ENCODE measurements at places on chromosomes 16 and 17. TPM values are rescaled to one million over a fixed set of nuclear protein-coding genes. Genes with fewer than 3 reads are reported as not detected.

GRCh38 chr17:60817192-60817591 is 139.5 kb downstream of the BCAS3 start:
- DNase-seq, result no peak

GRCh38 chr16:17232487-17232886 is 238.3 kb downstream of the XYLT1 start:
- DNase-seq, result no peak

DNA sequence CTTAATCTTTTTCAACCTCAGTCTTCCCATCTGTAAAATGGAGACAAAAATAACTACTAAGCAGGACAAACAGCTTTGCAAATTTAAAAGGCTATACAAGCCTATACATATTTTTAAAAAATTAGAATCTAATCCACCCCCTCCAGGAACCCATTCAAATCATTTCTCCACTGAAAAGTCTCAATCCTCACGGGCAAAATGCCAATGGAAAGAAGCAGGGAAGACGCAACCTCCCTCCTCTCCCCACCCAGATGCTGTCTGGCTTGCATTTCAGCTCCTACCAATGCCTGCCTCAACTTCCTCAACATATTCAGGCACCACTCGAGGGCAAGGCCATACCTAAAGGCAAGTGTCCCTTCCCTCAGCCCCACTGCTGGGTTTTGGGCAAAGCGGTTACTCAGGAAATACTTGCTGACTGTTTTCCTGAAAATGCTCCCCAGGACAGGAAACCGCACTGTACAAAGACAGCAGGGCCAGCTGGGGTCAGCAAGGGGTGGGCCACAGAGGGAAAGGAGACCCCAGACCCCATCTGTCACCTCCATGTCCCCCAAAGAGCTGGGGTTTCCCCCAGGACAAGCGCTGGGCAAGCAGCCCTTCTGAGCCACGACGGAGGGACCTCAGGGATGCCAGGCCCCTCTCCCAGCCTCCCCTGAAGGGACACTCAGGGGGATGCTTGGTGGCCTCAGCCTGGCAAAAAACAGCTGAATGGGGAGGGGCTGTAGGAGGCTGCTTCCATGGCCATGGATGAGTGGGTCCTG is 47.7 kb upstream of the DOC2B start:
- DNase-seq, result no peak

DNA sequence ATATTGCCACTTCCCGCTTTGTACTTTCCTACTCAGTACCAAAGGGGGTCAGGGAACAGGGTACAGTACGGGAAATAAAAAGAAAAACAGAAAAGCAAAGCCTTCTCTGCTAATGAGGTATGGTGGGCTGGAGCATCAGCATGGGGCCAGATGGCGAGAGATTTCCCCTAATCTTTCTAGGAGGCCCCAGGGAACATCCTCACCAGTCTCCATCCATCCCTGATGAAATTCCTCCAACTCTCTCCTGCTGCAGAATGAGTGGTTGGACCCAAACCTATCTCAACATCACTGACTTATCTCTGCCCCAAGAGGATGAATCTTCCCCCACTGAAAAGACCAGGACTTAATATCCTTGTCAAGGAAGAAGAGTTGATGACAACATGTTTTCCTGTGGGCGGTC is 185.6 kb downstream of the C16orf78 start:
- no peak for DNase-seq

DNA sequence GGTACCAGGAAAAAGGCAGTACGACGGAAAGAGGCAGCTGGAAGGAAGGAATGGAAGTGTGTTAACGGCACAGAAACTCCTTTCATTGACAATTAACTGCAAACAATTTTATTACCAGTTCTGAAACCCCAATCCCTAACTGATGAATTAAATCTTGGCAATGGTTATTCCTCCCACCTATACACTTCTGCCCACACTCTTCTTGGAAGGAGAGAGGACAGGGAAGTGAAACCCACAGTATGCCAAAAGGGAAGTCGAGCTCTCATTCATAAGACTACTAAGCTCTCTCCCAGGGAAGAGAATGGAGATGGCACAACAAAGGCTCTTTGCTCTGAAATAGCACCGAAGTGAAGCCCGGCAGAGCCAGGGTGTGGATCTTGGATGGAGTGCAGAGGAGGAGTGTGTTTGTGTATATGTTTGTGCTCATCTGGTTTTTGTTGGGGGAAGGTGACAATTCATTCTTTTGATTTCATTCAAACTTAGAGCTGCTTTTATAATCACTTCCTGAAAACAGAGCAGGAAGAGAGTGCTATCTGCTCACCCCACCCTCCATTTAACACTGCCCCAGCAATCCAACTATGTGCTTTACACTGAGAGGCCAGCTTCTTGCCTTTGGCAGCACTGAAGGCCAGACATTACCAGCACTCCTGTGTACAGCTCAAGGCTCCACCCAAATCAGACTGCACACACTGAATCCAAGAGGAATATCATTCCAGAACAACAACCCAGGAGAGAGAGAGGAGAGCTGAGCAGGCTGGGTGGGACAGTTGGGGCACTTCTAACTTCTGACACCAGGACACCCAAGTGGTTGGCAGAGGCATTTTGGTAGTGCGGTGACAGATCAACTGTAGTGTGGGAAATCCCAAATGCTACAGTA is 68.7 kb downstream of the HIC1 start:
- DNase-seq, result no peak

DNA sequence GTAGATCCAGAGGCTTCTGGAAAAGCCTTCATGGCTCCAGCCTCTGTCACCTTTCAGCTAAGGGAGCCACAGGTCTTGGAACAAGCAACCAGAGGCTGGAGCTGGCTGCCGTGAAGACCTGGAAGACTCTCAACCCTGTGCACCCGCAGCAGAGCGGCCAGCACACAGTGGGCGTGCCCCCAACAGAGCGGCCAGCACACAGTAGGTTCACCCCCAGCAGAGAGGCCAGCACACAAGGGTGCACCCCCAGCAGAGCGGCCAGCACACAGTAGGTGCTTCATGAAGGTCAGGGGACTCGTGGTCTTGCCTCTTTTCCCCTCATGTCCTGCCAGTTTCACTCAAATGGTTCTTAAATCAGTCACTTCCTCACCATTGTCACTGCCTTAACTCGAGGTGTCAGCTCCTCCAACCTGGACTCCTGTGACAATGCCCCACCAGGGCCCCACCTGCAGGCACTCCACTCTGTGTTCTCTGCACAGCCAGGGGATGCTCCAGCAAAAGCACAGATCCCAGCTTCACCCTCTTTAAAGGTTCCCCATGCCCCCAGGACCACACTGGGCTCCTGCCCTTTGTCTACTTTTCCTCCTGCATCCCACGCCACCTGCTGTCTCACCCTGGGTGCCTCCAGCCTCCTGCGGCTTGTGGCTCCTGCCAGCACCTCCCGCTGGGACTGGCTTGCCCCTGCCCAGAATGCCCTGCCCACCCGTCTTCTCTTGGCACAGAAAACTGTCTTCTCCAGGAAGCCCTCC is 42.4 kb upstream of the DOC2B start:
- DNase-seq, result no peak

- no peak for DNase-seq
Observed at GRCh38 chr17:17560975-17561374, 30.5 kb downstream of the PEMT start.

GRCh38 chr16:85959686-85960085 is 60.7 kb downstream of the IRF8 start:
- DNase-seq, result no peak

GRCh38 chr16:57277586-57277985 is 6.9 kb downstream of the PLLP start:
- no peak for DNase-seq

- DNase-seq, result no peak
Observed at GRCh38 chr16:22898131-22898530, 84.2 kb downstream of the HS3ST2 start.

GRCh38 chr16:14958970-14959369 is 15.9 kb upstream of the PDXDC1 start:
- no peak for DNase-seq

DNA sequence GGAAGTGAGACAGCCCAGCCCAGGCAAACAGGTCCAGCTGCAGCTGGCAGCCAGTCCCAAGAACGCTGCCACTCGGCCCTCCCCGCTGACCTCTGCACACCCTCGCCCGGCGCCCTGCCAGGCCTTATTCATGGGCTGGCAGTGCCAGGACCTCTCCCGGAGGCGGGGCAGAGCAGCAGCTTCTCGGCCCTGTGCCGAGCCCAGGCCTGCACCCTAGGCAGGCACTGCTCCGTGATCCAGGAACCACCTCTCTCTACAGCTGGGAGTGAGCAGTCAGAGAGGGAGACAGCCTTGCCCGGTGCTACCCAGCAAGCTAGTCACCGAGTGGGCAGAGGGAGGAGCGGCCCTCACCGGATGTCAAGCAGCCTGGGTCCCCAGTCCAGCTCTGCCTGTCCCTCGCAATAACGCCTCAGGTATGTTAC is 79.9 kb upstream of the CBX4 start:
- DNase-seq, result no peak

- no peak for DNase-seq
Observed at GRCh38 chr17:57666946-57667345, 78.2 kb downstream of the CCDC182 start.

GRCh38 chr16:89613231-89613953 is at the start of gene DPEP1:
TSS of gene DPEP1 (plus strand) at chr16:89613642. CDS start at chr16:89630411, 16,769 bp downstream.
- DNase-seq, result no peak

DNA sequence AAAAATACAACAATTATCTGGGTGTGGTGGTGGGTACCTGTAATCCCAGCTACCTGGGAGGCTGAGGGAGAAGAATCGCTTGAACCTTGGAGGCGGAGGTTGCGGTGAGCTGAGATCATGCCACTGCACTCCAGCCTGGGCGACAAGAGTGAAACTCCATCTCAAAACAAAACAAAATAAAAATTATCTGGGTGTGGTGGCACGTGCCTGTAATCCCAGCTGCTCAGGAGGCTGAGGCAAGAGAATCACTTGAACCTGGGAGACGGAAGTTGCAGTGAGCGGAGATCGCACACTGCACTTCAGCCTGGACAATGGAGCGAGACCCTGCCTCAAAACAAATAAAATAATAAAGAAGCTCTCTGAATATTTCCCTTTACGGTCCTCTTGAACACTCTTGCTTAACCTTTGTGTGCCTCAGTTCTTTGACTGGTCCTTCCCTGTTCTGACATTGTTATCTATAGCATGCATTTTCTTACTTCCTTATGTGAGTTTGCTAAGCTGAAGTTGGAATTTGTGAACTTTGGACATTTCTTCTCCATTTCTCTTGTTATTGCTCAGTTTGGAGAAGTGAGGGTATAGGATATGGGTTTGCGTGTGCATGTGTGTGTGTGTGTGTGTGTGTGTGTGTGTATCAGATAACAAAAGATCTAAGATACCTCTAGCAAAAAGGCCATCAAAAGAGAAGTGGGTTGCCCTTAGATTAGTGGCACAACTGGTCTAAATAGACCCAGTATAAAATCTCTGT is 29.7 kb upstream of the WSB1 start:
- DNase-seq, result no peak

DNA sequence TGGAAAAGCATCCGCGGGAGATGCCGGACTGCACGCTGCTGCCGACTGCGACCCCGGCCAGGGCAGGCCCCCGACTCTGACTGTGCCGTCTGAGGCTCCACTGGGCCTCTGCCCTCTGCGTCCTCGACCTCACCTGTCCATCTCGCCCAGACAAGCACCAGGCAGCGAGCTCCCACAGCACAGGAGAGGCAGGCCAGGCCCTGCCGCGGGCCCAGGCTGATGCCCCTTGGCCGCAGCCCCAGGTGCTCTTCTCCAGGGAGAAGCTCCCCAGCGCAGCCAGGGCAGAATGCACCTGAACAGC is 98.1 kb upstream of the DNAH17 start:
- DNase-seq, result no peak

GRCh38 chr17:78787444-78787843 is 5.4 kb upstream of the CYTH1 start:
- peak; percentile 44 for DNase-seq

- DNase-seq, result no peak
Observed at GRCh38 chr17:45749831-45750335, 34.2 kb upstream of the CRHR1 start.

- DNase-seq, result peak; percentile 75
Observed at GRCh38 chr17:17913695-17914332, 58.4 kb downstream of the TOM1L2 start.

GRCh38 chr16:85611444-85612190 is 1.5 kb upstream of the GSE1 start:
- peak; percentile 56 for DNase-seq

GRCh38 chr16:86408685-86409084 is 101.6 kb upstream of the FOXF1 start:
- no peak for DNase-seq

DNA sequence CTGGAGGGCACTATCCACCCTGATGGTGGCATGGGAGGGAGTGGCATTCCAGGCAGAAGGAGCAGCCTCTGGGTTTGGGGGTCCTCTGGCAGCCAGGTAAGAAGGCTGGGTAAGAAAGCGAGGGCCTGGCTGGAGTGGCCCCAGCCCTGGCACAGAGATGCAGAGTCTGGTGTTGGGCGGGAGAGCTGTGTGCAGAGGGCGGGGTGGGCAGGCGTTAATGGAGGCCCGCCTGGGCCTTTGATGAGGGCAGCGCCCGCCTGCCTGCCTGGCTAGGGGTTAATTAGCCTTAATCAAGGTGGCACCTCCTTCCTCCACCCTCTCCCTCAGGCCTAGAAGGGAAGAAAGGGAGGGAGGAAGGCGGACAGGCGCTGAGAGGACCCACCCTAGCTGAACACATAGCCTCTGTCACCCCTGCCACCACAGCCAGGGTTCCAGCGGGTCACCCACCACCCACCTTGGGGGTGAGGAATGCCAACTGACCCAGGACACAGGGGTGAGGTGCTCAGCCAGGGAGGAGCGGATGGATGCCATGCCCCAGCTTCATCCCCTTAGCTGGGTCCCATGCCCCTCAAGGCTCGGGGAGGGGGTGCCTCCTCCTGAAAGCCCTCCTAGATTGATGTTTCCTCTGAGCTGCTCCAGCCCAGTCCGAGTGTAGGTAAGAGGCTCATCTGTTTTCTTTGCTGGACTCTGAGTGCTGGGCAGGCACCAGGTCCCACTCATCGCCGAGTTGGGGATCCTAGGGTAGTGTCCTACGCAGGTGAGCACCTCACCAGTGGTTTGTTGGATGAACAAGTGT is 13.4 kb upstream of the FAM83G start:
- no peak for DNase-seq

DNA sequence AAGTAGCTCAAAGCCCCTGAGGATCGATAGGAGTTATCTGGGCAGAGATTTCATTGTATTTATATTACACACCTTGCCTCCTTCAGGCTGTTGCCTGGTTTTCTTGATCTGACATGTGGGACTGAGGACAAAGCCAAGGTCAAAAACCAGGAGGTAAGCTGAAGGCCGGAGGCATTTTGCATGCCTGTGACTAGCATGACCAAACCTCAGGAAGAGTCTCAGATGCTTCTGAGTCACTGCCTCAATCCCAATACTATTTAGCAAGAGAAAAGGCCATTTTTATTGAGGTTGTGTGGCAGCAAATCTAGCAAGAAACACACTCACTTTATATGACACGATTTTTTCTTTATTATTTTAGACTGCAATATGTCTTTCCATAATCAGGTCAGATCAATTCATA is 968.1 kb downstream of the CDH11 start:
- DNase-seq, result no peak

GRCh38 chr16:23113185-23113584 is 36.1 kb downstream of the USP31 start:
- no peak for DNase-seq

- no peak for DNase-seq
Observed at GRCh38 chr17:81470944-81471817, 41.4 kb downstream of the ACTG1 start.

Gene G6PC1
- not detected for total RNA-seq

Gene CTRB2
- 5.1 TPM for total RNA-seq

Gene NPIPA8
- total RNA-seq, result 12.1 TPM

Gene SMTNL2
- not detected for total RNA-seq

Gene GP1BA
- not detected for total RNA-seq

Gene GSG1L
- not detected for total RNA-seq

Gene PPM1E
- 5.7 TPM for total RNA-seq

Gene GSPT1
- 210 TPM for total RNA-seq

Gene BICDL2
- total RNA-seq, result 0.09 TPM

Data from K562 (cell line).